Nephron progenitor cell (in vitro differentiated cells): ENCODE measurements at places on chromosomes 7 and 10.

DNA sequence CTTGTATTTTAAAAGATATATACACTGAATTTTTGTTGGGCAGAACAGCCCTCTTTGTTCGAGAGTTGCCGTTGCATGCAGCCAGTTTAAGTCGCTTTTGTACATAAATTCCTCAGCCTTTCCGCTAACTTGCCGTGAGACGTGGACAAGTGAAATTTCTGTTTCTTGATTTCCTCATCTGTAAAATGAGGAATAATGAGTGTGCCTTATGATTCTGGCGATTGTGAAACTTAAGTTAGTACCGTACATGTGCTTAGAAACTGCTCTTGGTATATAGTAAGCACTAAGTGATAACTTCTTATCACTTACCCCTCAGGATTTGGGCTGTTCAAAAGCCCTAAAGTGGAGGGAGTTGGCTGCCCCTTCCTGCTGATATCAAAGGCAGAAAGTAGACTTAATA, 1.4 kb downstream of the CCNJ start:
- DNase-seq: no peak

GRCh38 chr7:69885431-69885830, 287.2 kb downstream of the AUTS2 start:
- DNase-seq: no peak

DNA sequence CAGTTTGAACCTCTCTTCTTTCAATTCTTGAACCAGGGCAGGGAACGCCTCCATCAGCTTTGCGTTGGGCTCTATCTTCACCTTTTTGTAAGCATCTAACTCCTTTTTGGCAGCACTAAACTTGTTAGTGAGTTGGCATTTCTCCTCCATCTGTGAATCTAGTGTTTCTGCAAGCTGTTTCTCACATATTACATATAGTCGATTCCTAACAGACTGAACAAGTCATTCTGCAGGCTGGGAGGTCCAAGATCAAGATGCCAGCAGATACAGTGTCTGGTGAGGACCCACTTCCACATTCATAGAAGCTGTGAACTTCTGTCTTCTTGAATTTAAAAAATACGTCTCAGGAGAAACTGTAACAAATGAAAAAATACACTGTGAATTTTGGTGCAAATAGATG, 539.7 kb downstream of the ANKRD7 start:
- DNase-seq: no peak

DNA sequence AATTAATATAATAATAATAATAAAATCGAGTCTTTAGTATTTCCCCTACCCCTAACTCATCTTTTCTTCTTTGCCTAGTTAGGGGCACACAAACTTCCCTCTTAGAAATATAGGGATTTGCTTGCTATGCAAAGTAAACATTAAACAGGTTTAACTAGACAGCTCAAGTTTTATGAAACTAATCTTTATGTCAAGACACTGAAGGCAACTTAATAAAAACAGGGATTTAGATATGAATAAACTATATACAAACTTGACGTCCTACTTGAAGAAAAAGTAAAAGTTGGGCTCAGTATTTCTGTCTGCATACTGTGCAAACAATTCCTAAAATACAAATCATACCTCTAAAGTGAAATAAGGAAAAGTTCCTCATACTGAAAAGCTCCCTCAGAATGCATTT, 52.1 kb upstream of the CAV2 start:
- no peak for DNase-seq

DNA sequence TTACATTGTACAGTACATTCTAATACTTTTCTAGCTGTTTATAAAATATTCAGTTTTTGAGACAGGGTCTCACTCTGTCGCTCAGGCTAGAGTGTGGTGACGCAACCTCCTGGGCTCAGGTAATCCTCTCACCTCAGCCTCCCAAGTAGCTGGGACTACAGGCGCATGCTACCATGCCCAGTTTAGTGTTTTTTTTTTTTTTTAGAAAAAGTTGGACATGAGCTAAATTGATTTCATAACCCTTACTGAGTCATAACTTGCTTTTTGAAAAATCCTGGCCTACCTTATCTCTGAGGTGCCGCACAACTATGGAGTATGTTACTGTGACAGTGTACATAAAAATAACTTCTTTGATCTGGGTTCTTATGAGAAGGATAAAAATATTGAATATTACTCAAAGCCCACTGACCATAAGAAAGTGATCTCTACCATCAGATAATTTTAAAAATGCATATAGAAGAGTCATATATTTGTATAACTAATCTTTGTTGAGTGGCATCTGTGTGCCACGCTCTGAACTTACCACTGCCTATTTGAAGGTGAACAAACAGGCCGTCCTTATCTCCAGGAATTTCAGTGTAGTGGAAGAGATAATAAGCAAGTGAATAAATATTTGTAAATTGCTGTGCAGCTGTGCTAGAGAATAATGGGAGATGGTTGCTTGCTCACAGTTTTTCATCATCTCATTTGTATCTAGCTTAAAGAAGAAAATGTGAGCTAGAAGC, 73.2 kb downstream of the PPP1R9A start:
- DNase-seq: no peak

GRCh38 chr7:87199241-87199640, 20.3 kb downstream of the TMEM243 start:
- DNase-seq: no peak

DNA sequence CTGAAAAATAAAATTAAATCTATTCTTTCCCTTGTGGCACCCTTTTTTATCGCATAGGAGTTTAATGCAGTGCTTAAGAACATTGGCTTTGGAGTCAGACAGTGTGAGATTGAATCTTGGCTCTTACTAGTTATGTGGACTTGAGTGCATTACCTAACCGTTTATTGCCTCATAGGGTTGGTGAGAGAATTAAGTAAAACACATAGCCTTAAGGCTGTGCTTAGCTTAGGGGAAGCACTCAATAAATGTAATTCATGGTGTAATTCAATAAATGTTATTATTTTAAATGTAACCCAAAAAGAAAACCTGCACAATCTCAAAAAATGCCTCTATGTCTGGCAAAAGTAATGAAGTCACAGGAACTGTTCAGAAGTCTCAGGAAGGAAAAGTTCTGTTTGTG, 2.7 kb downstream of the STK17A start:
- DNase-seq: no peak

DNA sequence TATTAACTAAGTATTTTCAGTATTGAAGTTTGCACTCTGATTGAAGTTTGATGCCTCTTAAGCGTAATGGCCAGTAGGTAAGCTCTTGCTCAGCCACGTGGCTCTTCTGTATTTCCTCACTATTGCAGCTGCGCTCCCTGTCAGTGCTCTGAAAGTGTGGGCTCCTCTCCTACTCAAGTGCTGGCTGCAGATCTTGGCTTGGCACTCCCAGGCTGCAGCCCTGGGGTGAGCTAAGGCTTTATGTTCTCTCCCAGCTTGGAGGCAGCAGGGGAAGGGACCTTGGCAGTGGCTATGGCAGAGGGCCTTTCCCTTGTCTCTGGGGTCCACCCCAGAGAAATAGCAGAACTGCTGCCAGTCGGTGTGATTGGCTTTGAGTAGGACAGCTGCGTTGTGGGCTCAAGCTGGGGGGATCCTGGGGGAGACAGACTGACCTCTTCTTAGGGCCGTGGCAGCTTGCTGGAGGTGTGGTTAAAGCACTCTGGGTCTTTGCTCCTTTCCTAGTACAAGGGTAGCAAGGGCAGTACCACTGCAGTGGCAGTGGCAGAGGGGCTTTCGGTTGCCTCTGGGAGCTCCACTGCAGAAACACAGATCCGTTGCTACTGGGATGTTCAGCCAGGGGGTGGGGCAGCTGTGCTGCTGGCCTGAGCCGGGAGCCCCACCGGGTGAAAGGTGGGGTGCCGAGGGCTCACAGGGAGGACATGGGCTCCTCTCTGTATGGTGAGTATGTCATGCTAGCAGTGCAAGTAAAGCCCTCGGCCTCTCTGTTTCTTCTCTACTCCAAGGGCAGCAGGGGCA, 100.5 kb downstream of the GLCCI1 start:
- DNase-seq: no peak

GRCh38 chr10:45354261-45354660, 19.8 kb upstream of the ALOX5 start:
- DNase-seq: no peak

DNA sequence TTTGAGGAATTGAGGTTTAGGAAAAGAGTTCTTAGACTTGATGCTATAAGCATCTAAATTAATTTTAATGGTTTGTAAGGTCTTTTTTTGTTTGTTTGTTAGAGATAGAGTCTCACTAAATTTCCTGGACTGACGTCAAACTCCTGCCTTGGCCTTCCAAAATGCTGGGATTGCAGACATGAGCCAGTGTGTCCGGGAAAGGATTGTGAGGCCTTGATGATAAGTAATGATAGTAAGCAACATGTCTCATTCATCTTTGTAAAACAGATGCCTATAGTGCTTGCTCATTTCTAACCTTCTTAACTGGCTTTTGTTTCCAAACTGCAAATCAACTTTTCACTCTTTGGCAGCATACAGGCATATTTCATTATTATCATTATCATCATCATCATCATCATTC, 176.0 kb upstream of the KCND2 start:
- no peak for DNase-seq

GRCh38 chr10:1197384-1197783, 141.2 kb downstream of the WDR37 start:
- DNase-seq: no peak

DNA sequence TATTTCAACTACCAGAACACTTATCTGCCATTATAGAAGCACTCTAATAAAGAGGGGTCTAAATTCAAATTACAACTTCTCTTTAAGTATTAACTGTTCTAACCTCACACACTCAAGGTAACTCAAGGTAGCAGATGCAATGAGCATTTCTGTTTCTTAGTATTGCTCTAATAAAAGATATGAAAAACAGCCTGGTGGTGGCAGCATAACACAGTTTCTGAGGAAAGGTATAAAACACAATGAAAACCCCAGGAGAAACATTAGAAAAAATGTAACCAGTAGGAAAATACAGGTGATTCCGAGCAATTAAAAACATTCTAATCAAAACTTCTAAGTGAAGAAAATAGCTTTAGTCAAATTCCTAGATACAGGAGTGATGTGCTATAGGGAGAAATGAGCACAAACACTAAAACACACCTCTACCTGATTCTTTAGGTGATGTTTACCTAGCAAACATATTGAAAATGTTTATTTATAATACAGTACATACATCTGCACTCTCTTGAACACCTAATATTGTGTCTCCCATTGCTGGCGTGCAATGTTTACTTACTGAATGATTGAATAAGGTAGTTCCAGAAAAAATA, 3.5 kb downstream of the MKRN1 start:
- DNase-seq: peak; percentile 12

- peak; percentile 48 for DNase-seq
Observed at GRCh38 chr10:71835671-71836595, 15.1 kb downstream of the PSAP start.

DNA sequence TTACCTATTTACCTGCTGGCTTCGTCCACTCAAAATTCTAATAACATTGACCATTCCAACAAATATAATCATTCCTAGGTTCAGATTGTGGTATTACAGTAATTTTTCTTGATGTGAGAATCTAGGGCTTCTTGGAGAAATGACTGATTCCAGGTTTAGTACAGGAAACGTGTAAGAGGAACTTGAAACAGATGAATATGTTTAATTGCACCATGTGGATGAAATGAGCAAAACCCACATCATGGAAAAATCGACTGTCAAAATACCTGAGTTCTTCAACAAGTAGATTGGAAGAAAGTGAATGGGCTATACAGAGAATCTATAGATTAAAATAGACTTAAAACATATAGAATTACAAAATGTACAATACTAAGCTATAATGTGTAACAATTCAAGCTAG, 24.9 kb upstream of the OR9A4 start:
- no peak for DNase-seq

DNA sequence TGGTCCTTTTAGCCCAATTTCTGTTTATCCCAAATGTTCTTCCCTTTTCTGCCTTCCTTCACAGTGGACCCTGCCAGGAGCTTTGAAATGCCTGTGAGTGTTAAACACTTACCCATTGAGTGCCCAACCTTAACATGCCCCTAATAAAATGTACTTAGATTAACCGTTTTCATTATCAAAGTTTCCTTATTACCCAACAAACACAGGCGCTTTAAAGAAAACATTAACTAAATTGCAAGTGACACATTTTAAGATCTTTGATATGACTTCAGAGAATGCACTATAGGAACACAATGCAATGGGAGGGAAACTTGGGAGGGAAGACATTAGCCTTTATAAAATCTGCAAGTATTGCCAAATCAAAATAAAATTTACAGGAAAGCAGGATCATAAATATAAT, 177.0 kb downstream of the CFTR start:
- no peak for DNase-seq

GRCh38 chr10:76119515-76119914, 688.1 kb downstream of the LRMDA start:
- no peak for DNase-seq

GRCh38 chr10:650441-650851, 39.0 kb downstream of the DIP2C start:
- no peak for DNase-seq

DNA sequence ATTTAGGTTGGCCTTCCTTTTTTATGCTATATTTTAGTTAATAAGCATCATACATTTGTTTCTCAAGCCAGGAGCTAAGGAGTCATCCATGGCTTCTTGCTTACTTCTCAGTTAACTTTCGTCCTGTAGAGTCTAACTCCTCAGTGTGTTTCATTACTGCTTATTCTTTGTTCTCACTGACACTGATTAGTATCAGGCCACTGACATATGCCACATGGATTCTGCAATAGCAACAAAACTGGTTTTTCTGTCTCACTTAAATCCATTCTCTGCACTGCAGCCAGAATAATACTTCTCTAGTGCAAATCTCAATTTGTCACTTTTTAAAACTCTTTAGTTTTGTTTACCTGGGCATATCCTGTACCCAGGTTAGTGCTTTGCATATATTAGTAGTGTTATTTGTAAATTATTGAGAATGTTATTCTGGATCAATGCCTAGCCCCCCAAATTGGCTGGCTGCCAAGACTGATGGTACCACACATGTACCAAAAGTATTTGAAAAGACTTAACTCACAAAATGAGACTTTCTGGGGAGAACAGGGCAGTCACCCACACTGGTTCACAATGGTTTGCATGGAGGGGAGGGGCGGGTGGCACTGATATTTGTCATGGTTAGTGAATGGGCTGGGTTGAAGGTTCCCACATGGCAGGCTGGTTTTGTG, 79.1 kb downstream of the CCSER2 start:
- no peak for DNase-seq

DNA sequence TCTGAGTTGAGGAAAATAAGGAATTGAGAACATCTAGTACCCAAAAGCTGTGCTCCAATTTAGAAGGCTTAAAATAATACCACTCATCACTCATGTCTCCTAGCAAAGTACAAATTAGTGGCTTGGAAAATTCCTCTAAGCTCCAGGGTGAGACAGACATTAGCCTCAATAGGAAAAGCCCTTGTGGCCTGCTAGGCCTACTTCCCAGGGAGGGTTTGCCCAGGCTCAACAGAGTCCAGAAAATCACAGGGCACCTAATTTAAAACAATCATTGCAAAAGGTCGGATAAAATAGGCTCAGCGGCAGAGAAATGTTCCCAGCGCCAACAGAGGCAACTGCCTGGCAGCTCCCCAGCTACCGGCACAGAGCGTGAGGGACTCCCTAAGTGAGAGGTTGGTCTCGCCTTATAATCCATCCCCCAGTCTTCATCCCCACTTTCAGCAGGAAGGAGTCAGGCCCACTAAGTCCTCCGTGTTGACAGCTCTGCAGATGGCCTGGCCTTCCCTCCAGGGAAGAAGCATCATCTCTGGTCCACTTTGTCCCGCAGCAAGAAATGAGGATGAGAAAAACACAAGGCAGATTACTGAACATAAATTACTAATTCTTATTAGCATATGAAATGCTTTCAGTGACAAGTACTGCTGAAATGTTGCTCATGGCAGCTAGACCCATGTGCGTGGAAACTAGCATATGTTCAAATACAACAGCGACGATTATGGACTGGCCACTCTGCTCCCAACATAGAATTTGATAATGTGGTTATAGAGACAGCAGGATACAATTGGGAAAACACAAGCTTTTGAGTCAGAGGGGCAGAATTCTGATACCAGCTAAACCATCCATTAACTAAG, 1177.7 kb upstream of the AUTS2 start:
- no peak for DNase-seq
